ENCODE measurements at places on chromosomes 5 and 9. TPM values are rescaled to one million over a fixed set of nuclear protein-coding genes. Genes with fewer than 3 reads are reported as not detected.

DNA sequence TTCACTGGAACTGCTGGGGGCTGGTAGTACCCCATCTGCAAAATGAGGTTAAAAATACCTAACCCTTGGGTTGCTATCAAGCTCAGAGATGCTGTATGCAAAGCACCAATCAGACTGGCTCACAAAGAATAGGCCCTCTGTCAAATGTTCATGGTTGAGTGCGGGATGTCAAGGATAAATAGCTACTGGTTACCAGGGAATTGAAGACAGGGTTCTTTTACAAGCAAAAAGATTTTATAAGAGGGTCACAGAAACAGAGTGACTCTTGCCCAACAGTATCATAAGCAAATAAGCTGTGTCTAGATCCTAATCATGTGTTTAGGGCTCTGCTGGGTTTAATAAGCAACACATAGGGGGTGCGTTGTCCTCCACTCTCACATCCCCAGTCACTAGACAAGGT, 11.9 kb downstream of the SYK start:
- DNase-seq: no peak

The RASA1 gene
- 36.9 TPM for total RNA-seq

The DBH gene
- not detected for total RNA-seq

DNA sequence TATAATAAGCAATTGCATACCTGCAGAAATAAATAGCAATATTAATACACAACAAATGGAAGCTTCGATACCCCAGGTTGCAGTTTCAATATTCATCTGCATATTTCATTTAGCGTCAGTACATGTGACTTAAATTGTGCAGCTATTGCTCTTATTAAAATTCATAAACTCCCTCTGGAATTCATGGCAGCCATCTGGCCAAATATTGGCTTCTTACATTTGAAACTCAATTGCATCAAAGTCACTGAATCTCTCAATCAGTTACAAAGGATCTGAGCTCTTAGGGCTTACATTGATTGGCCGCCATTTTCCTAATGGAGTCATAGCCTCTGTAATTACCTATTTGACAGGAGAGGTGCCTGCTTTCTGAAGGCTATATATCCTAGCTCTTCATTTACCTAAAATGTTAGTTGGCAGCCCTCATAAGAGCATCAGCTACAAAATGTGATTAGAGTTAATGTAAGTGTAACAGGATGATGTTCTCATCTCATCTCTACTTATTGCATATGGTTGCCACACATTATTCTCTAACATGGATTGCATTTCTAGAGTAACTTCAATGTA, 453.5 kb downstream of the CAAP1 start:
- DNase-seq: no peak

DNA sequence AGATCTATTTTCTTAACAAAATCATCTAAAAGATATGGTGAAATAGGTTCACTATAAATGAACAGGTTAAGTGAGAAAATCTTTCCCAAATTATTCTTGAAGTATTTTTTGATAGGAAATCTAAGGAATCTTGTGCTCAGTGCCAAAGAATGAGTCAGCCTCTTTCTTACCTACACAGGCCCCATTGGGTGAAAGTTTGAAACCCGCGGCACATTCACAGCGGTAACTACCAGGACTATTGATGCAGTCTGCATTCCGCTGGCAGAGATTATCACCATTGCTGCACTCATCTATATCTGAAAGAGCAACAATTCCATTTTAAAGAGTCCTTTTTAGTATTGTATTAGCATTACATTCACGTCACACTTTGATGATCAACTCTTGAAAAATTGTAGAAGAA, 221.8 kb downstream of the SLC12A2 start:
- no peak for DNase-seq

DNA sequence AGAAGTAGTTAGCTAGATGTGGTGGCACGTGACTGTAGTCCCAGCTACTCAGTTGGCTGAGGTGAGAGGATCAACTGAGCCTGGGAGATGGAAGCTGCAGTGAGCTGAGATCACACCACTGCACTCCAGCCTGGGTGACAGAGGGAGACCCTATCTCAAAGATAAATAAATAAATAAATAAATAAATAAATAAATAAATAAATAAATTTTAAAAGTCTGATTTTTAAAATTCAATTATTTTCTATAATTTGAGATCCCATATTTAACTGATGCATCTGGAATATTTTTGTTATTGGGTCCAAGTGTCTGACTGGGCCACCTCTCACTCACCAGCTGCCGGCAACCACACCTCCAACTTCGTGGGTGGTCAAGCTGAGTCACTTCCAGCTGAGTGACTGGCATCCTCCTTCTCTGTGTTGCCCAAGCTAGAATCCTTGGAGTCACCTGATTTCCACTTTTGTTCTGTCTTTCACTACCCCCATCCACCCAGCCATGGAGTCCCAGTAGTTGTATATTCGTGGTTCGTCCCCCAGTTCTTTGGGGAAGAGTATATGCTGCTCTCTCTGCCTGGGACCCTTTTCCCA, 70.9 kb downstream of the EGFLAM start:
- peak; percentile 84 for DNase-seq

DNA sequence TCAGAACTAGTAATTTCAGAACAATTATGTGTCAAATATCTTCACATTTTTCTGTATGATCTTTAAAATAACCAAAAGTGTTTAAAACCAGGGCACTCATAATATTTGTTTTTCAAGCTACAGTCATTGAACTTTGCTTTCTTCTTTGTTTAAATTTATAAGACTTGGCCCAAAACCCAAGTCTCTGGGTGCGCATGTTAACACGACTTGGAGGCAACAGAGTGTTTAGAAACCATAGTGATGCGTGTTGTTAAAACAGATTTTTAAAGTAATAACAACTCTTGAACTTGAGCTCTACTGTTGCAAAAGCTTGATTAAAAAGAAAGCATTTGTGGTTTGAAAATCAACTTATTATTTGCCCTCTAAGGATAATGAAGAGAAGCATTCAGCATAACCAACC, 26.0 kb upstream of the GRIN3A start:
- no peak for DNase-seq

The MEGF10 gene
- total RNA-seq: 0.03 TPM

DNA sequence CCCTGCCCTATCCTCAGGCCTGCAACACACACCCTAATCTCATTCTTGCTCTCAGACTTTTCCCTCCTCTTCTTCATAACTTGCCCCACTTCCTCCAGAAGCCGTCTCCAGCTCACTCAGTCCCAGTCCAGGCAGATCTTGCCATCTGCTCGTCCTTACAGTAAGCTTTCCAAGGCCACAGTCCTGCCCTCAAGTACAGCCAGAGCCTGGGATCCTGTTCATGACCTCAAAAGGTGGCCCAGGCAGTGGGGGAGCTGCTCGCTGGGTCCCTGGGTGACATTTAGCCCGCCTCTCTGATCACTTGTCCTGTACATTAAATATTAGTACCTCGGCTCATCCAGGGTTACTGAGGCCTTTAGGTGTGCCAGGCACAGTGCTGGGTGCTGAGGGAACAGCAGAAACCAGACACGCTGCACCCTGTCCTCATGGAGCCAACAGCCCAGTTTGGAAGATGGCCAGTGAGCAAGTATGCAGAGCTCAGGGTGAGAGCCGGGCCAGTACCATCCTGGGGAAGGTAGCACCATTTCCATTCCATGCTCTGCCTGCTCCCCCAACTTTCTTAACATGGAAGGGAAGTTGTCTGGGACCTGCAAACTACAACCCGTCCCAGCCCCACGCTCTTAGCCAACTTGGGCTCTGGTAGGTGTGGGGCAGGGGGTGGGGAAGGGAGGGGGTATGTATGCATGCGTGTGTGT, 100.4 kb downstream of the C5orf15 start:
- no peak for DNase-seq

DNA sequence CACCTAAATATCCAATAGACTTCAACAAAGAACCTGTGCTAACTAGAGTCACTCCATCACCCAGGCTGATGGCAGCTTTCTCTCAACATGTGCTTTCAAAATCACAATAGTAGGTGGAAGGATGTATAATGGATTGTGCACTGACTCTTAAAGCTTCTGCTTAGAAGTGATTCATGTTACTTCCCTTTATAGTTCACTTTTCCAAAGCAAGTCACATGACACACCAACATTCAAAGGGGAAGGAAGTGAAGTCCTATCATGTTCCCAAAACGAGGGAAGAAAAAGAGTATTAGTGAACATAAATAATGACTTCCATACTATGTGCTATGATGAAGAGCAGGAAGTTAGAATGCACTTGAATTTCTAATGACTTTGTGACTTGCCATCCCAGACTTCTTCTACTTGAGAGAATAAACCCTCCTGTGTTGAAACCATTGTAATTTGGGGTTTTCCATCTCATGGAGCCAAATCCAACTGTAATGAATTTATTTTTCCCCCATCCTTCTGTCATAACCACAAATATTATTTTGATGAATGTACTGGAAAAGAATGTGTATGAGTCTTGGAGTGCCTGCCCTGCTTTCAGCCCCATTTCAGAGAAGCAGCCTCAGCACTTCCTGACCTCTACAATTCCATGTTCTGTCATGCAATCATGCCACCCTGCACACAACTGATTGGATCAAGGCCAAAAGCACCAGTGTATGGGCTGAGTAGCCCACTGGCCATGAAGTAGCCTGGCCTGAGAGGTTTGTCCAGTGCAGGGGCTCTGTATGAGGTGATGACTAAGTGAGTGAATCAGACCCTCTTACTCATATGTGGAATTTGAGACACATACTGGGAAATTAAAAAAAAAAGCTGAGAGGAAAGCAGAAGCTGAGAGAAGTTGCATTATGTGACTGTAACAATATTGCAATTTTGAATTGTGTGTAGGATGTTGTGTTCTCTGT, 525.9 kb upstream of the CLINT1 start:
- peak; percentile 97 for DNase-seq

DNA sequence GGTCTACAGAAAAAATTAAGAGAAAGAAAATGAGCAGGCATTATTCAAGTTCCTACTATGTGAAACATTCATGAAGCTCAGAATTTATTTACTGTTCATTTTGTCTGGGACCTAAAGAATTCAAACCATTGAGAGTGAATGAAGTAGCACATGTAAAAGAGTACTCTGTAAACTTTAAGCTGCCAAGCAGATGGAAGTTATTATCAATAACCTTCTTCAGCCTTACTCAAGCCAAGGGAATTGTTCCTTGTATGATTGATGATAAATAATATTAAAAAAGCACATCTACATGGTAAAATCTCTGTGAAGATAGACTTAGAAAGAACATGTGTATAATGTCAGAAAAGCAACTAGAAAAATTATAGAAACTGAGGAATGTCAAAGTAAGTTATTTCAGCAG, 17.8 kb upstream of the GLIS3 start:
- DNase-seq: no peak

The FAM81B gene
- not detected for total RNA-seq

- no peak for DNase-seq
Measured at GRCh38 chr5:59648038-59648831, 245.3 kb downstream of the PDE4D start.

The ACOT12 gene
- total RNA-seq: not detected

The FRRS1L gene
- total RNA-seq: not detected

GRCh38 chr5:136337788-136338187, 27.6 kb downstream of the TRPC7 start:
- no peak for DNase-seq

DNA sequence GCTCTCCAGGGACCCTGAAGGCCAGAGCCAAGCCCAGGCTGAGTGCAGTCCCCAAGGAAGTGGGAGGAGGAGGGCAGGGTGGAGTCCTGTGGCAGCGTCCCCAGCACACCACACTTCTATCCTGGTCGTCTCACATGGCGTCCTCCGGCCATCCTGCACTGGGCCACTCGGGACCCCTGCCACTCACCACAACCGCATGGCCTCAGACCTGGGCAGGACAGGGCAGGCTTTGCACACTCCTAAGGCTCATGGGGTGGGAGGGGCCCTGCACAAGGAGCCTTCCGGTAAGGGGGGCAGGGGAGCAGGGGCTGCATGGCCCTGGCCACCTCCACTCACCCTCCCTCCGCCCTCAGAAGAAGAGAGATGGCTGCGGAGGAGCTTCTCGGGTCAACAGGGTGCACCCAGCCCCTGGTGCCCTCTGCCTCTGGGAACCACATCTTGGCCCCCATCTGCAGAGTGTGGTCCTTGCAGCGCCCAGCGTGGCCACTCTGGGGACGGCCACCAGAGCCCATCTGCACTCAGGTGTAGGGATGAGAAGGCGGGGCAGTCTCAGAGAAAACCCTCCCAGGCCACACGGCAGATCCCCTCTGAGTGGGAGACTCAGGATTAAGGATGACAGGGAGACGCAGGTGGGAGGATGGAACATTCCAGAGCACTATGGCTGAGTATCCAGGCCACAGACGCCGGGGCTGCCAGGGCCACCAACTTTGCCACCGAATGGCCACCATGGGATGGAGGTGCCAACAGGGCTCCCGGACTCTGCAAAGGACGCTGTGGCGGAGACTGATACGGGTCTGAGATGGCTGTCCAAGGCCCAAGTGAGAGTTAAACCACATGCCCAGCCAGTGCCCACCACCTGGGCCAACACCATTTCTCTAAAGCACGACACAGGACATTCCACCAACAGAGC, 7.6 kb downstream of the TPPP start:
- DNase-seq: peak; percentile 42

The ARL10 gene
- total RNA-seq: 2.5 TPM

GRCh38 chr9:122218071-122218934, 10.5 kb downstream of the LHX6 start:
- no peak for DNase-seq

The FGF10 gene
- not detected for total RNA-seq

DNA sequence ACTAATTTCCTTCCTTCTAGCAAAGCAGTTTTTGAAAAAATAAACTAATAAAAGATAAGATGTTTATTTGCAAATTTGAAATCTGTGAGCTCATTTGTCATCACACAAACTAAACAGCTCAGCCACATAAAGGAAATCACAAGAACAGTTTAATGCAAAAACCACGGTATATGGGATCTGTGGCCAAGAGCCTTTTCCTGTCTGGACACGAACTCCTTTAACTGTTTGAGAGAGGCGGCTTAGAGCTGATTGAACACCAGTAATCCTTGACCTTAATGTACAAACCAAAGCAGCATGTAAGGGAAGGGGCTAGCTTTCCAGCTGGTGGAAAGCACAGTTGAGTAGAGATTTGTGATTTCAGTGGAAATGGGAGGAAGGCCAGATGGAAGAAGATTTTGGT, 66.3 kb upstream of the SPINK5 start:
- DNase-seq: no peak

GRCh38 chr9:134335486-134336220, 9.4 kb downstream of the RXRA start:
- DNase-seq: no peak

DNA sequence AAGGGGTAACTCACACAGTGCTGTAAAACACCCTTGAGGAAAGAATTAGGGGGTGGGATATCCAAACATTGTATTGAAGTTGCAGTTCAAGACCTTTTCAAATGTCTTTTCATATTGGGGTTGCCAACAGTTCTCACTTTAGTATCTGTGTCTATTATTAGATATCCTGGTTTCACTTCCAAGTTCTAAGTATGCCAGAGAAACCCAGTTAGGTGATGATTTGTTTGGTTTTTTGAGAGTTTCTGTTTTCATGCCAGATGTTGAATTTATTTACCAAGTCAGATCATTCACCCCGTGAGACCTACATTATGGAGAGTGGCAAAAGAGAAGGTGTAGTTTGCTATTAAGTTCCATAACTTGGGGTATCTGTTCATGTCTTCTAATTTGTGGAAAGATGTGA, 64.5 kb downstream of the C9orf152 start:
- DNase-seq: no peak
